Tibial artery (tissue), 4 donors: ENCODE measurements at places on chromosomes 6 and 20.

DNA sequence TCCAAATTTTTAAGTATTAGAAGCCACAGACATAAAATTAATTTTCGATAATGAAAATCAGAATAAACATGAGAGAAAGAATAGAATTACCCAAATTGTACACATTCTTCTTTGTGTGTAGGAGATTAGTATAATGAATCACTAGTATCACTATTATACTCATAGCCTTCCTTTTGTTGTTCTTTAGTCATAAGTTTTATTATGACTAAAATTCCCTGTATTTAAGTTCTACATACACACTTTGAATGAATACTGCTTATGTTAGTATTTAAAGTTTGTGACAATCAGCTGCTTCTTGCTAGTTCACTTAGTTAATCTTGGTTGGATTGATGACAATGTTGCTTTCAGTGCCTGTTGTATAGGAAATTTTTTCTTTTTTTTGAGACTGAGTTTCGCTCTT is 72.7 kb downstream of the CCDC170 start:
- no peak for DNase-seq

GRCh38 chr20:51710361-51710894 is 57.8 kb downstream of the ATP9A start:
- no peak for DNase-seq

DNA sequence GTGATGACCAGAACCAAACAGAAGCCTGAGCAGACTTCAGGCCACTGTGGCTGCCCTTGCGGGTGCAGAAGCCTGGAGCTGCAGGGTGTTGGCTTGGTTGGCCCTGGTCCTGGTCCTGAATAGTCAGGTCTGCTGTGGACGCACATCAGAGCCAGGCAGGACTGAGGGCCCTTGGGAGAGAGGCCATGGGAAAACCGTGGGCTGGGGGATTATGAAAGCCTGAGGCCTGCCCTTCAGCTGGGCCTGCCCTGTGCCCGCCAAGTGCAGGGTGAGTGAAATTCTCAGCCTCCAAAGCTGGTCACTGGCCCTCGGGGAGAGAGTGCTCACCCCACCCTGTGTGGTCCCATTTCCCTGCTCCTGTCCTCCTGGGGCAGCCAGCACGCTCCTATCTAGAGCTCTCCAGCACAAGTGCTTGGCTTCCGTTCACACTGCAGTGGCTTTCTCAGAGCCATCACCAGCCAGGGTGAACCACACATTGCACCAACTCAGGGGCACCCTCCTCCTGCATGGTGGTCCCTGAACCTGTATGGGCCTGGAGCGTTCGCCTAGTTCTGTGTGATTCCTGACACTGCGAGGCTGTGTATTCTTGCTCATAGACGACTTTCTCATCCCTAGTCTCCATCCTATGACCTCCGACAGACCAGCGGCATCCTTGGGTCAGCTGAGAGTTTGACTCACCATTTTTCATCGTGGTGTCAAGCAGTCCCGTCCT is 146.1 kb downstream of the TTLL2 start:
- DNase-seq, result no peak

DNA sequence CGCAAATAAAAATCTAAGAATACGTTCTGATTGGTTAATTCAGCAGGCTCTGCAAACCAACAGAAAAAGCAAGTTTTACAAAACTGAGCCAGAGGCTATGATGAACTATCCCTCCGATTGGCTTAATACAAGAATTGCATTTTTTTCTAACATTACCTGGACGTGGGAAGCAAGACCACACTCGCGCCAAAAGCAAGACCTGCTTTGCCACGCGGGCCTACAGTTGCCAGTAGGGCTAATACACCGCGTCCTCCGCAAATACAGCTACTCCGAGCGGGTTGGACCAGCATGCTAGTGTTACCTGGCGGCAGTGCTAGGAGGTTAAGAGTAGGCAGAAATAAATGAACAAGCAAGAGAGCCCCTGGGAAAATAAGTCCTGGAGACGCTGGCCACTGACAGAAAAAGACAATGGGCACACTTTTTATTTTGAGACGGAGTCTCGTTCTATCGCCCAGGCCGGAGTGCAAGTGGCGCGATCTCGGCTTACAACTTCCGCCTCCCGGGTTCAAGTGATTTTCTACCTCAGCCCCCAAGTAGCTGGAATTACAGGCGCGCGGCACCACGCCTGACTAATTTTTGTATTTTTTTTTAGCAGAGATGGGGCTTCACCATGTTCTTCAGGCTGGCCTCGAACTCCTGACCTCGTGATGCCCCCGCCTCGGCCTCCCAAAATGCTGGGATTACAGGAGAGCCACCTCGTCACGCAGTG is 131.9 kb upstream of the BTN3A2 start:
- DNase-seq, result no peak

DNA sequence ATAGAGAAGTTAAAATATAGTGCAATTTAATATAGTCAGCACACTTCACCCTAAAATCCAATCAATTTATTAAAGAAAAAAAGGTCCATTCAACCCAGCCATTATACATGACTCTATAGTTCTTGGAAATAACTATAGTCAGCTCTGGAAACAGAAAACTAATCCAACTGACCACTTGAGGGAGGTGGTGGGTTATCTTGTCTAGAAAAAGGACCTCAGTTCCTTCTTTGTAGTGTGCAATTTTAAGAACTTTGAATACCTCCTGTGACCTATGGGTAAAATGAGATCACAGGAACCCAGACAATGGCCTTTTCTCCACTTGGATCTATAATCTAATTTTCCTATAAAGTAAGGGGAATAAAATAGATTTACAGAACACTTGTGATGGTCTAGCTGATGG is 163.6 kb upstream of the CENPW start:
- DNase-seq, result no peak

DNA sequence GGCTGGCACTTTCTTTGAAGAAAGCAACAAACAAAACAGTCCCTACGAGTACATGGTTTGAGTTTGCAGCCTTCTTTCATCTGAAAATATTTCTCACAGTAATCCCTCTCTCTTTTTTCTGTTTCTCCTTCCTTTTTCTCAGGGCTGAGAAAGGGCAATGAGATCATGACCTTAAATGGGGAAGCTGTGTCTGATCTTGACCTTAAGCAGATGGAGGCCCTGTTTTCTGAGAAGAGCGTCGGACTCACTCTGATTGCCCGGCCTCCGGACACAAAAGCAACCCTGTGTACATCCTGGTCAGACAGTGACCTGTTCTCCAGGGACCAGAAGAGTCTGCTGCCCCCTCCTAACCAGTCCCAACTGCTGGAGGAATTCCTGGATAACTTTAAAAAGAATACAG is 80.7 kb upstream of the CLDN20 start:
- no peak for DNase-seq

DNA sequence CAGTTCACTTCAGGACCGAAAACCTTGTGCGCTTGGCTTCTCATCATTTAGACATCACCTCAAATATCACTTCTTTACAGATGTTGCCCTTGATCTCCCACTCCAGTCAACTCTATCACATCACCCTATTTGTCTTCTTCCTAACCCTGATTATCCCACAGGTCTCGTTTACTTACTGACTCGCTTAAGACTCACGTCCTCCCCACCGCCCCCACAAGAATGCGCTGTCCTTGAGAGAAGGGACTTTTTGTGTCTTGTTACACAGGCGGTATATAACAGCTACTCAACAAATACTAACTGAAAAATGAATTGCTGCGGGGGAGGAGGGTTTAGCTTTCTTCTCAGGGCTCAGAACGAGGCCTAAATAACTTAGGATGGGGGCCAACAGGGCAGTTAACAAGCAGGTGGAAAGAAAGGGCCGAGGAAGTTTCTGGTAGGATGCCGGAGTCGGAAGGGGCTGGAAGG is 527 bp downstream of the TOMM34 start:
- no peak for DNase-seq

- DNase-seq, result no peak
Observed at GRCh38 chr6:83257791-83258190, 64.6 kb downstream of the RWDD2A start.

- no peak for DNase-seq
Observed at GRCh38 chr20:33465481-33466302, 22.1 kb upstream of the SNTA1 start.

DNA sequence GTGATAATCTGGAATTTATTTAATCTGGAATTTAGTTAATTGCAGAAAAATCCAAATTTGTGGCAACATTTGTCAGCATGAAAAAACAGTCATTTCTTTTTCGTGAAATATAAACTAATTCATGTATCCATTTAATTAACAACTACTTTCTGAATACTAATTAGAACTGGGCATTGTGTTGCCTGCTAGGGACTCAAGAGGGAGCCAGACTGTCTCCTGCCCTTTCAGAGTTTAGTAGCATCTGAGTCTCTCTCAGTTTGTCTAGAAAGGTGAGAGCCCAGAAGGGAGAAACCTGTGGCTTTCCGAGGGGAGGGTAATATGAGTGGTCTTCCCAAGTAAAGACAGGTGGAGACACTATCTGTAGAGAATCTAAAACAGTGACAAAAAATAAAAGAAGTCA is 210.9 kb upstream of the HDDC2 start:
- DNase-seq, result no peak

- peak; percentile 88 for DNase-seq
Observed at GRCh38 chr6:88165844-88166492, at the start of gene CNR1. TSS of gene CNR1 (minus strand) at chr6:88166347. CDS start at chr6:88145274, 21,073 bp downstream.

GRCh38 chr20:24124951-24125650 is 136.5 kb upstream of the GGTLC1 start:
- DNase-seq, result no peak

- no peak for DNase-seq
Observed at GRCh38 chr20:48763216-48763914, 64.4 kb downstream of the PREX1 start.

DNA sequence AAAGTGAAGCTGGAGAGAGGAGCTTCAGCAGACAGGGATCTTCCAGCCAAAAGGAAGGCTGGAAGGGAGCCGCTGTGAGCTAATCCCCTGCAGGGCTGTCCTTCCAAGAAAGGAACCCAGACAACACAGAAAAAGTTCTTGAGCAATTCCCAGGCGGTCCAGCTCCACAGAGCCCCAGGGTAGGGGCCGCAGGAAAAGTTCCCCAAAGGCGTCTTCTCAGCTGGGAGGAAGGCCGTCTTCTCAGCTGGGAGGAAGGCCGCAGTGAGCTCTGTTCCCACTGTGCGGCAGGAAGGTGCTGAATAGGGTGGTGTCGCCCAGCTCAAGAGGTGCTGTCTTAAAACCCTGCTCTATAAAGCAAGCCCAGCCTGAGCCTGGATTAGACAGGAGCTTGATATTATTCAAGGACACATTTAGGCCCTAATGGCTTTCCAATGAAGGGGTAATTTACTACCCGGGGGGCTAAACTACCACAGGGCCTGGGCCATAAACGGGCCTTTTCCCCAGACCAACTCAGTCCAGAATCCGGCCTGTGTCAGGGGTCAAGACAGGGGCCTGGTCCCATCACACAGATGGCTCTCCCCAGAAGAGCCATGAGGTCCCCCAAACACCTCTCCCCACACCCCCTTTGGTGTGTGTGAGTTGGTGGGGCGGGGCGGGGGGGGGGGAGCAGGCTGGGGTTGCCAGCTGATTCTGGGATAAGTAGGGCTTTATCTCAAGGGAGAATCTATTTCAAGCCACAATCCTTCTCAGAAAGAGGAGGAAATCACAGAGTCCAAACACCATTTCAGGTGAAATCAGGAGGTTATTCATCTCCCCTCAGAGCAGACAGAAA is 103.6 kb downstream of the NOL4L start:
- no peak for DNase-seq

DNA sequence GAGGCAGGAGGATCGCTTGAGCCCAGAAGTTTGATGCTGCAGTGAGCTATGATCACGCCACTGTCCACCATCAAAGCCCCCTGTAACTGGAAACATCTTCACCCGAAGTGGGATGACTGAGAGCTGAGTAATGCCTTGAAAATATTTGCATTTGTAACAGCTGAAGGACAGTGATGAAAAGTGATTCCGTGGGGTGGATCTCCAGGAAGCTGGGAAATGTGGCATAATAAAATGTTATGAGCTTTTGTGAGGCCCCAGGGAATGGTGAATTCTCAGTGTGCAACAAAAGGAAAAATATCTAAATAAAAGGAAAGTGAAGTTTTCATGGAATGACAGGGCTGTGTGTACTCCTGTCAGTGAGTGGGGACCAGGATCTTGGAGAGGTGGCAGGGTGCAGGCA is 92.0 kb downstream of the JAG1 start:
- no peak for DNase-seq

- DNase-seq, result peak; percentile 64
Observed at GRCh38 chr20:57389695-57390603, 1.2 kb upstream of the RBM38 start.

- DNase-seq, result no peak
Observed at GRCh38 chr20:58651946-58652605, 993 bp downstream of the STX16 start.

DNA sequence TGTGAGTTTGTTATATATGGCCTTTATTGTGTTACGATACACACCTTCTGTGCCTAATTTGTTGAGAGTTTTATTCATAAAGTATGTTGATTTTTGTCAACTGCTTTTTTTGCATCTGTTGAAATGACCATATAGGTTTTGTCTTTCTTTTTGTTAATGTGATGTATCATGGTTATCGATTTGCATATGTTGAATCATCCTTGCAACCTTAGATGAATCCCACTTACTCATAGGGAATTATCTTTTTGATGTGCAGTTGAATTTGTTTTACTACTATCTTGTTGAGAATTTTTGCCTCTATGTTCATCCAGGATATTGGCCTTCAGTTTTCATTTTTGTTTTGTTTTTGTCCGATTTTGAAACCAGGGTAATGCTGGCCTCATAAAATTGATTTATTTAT is 45.7 kb upstream of the TPD52L1 start:
- no peak for DNase-seq

DNA sequence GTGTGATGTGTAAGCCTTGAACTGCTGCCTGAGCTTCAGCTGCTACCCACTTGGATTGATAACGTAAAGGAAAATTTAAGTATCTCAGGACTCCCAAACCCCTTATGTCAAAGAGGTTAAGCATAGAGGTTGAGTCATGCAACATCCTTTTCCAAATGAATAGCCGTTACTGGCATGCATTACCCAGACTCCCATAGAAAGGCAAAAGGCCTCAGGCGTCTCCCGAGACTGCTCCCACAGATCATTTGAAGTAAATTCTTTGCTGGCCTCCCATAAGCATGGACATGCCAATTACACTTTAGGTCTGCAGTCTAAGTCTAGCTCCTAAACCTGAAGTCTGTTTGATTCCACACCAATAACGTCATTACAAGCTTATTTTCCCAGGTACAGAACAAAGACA is 14.7 kb downstream of the IPCEF1 start:
- DNase-seq, result no peak

GRCh38 chr20:20755231-20755630 is 42.8 kb upstream of the RALGAPA2 start:
- DNase-seq, result no peak

DNA sequence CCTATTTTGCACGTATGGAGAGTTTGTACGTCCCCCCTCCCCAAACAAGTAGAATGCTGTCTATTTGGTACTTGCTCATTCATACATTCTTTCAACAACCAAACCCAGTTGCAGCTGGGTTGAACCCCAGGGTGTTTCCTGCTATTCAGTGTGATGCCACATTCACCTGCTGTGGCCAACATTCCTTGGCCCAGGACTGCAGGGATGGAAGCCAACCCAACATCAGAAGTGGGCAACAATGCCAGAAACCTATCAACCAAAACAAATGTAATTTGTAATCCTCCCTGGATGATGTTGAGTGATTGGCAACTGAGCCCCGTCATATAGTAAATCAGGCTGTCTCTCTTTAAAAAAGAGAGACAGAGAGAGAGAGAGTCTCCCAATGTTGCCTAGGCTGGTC is 8.9 kb downstream of the NT5E start:
- DNase-seq, result no peak
